ENCODE measurements at places on chromosomes 5 and 9.

- DNase-seq, result no peak
Measured at GRCh38 chr9:86827893-86828292, 119.4 kb downstream of the GAS1 start.

- DNase-seq, result no peak
Measured at GRCh38 chr5:61840361-61840760, 465.6 kb upstream of the KIF2A start.

GRCh38 chr5:151709109-151709735 is 22.5 kb upstream of the SPARC start:
- no peak for DNase-seq

DNA sequence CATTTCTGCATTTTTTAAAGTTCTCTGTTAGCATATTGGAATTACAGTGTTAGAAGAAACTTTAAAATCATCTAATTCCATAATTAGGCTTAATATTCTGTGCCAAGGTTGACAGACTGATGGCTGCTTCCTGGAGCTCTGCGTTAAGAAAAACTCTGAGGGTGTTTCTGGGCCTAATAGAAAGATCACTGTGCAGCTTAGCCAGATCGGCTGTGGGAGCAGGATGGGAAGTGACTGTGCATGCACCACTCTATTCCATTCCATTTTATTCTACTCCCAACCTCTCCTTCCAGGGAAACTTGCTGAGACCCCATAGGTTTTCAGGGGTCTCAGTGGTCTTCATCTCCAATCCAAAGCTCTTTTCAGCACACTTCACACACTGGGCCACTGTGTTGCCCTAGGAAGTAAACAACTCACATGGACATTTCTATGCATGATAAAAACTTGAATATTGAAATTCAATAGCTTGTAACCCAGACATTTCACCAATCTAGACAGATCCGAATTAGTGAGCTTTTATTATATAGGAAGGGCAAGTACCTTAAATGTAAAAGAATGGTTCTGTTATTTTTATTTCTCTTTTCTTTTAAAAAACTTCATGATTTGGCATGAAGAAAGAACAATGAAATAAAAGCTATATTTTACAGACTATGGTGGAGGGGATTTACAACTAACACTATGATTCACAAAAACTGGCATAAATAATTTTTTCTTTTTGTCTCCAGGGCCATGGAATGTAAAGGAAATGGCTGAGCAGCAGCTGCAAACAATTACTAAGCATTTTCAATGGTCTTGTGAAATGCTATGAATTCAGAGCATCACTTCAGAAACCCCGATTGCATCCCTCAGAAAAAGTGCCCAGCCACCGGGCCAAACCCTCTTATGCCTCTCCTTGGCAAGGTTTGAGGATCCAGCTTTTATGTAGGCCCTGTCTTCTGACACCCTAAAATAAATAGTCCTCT is 51.4 kb upstream of the DAB2 start:
- no peak for DNase-seq

GRCh38 chr9:5841771-5842573 is 9.1 kb upstream of the ERMP1 start:
- DNase-seq, result peak; percentile 41

GRCh38 chr5:136062366-136063274 is 33.8 kb downstream of the TGFBI start:
- DNase-seq, result no peak

DNA sequence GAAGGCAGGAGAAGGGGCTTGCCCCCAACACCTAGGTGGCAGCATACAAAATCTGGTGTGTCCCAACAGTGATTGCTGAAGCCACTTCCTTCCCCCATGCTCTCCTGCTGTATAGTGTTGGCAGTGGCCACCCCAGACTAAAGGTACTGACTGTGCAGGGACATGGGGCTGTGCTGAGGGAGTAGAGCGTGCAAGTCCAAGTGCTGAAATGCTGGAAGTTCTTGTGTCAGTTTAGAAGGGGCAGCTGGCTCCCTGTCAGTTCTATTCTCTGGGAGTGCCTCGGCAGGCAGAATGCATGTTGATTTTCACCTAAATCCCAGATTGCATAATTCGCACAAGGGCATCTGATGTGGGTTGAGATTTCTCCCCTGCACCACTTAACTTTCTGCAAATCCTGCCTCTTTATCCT is 68.6 kb downstream of the GDNF start:
- no peak for DNase-seq

GRCh38 chr9:98263482-98264357 is 8.3 kb upstream of the TBC1D2 start:
- DNase-seq, result peak; percentile 52

GRCh38 chr9:110170357-110171257 is 37.4 kb downstream of the C9orf152 start:
- no peak for DNase-seq

DNA sequence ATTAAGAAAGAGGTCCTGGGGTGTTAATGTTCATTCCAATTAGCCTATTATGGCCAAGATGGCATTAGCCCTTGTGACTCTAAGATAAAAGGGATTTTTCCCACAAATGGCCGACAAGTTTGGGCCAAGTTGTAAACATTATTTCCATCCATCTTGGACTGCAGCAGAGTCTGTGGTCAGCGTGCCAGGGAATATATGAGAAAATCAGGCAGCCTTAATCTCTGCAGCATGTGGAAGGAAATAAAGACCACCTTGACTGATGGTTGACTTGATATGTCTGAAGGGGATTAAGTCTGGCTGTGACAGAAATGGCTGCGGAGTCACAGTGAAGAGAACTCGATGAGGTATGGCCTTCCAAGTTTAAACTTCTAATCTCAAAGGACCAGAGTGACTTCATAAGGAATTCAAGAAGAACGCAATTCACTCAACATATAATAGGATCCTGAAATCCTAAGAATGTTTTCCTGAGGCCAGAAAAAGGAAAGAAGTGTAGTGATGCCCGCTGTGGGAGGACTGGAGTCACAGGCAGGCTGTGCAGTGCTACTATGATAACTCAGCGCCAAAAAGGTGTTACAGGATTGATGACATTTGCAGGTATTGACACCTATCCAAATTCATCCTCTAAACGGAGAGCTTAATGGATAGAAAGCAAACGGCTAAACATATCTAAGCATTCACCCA is 287.1 kb downstream of the SEC61B start:
- no peak for DNase-seq

DNA sequence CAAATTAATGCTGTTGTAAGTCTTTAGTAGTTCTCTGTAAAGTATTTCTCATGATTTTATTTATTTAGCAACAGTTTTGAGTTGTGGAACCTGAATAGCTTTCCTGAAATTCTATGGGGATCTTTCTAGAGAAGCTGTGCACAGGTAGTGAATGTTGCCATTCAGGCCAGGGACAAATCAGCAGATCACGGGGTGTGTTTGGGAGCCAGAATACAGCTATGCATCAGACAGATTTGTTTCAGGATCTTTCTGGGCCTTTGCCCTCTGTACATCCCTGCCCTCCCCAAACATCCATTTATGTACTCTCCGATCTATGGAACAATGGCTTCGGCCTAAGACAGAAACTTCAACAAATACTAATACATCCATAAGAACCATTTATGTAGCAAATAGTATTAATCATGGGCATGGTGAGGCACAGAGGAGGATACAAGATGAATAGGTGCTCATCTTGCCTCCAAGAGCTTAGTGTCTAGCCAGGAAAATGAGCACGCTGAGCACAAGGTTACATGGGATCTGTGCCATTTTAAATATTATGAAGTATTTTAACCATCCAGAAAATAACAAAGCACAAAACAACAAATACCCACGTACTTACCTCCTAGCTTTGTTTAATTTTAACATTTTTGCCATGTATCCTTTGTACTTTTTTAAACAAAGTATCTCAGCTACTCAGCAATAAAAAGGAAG is 13.1 kb downstream of the ARHGEF37 start:
- no peak for DNase-seq
